Prostate gland (tissue), 2 donors: ENCODE measurements at places on chromosomes 1 and 21. TPM values are rescaled to one million over a fixed set of nuclear protein-coding genes. Genes with fewer than 3 reads are reported as not detected.

DNA sequence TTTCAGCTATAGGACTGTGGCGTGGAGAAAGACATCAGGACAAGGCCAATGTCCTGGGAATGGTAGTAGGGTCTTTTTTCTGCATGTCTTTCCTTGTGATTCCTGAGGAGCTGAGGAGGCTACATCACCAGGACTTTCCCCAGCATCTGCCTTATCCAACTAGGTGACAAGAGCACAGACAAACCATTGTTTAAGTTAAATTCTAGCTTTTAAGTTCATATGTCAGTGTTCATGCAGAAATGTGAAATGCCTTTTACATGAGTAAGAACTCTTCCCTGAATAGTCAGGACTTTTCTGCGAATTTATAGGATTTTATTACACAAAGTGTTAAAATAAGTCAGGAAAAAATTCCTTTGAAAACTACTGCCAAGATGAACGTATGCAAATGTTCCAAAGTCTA, 154.2 kb downstream of the PTGER3 start:
- H3K27me3 ChIP-seq: no peaks in the 10 kb centered on the region
- H3K4me1 ChIP-seq: no peaks in the 10 kb centered on the region
- H3K27ac ChIP-seq: no peak overlapping the region
- no peak for DNase-seq
- no peak overlapping the region for H3K4me3 ChIP-seq

- H3K27ac ChIP-seq: no peak overlapping the region
- H3K4me1 ChIP-seq: no peaks in the 10 kb centered on the region
- no peak for DNase-seq
- no peak overlapping the region for H3K4me3 ChIP-seq
- H3K36me3 ChIP-seq: no peaks in the 10 kb centered on the region
- peaks cover 18% of the 10 kb centered on the region for H3K27me3 ChIP-seq
Measured at GRCh38 chr1:4965346-4966075, 311.1 kb downstream of the AJAP1 start.

GRCh38 chr1:206524739-206525364, 17.5 kb downstream of the RASSF5 start:
- DNase-seq: no peak
- H3K4me3 ChIP-seq: no peak overlapping the region

DNA sequence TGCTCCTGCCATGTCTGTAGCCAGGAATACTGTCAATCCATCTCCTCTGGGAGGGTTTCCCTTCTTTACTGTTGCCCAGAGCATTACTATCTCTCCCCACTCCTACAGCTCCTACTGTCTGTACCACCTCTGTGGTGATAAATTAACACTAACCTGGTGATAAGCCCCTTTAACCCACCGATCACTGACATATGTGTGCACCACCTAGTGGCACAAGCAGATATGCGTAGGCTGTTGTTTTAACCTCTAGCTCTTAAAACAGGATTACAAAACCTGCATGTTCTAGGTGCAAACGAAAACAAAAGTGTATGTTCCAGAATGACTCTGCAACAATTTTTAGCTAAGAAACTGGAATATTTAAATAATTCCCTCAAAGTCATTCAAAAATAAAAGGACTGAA, 93.9 kb upstream of the BEND5 start:
- no peak for DNase-seq
- no peaks in the 10 kb centered on the region for H3K36me3 ChIP-seq
- H3K27me3 ChIP-seq: no peaks in the 10 kb centered on the region
- no peaks in the 10 kb centered on the region for H3K4me1 ChIP-seq
- H3K27ac ChIP-seq: no peak overlapping the region

GRCh38 chr1:247335882-247336281, 4.2 kb upstream of the ZNF496 start:
- H3K27ac ChIP-seq: no peak overlapping the region
- H3K36me3 ChIP-seq: no peaks in the 10 kb centered on the region
- no peak for DNase-seq
- no peak overlapping the region for H3K4me3 ChIP-seq

GRCh38 chr1:101175886-101176285, 60.9 kb upstream of the S1PR1 start:
- H3K4me3 ChIP-seq: no peak overlapping the region
- H3K27me3 ChIP-seq: no peaks in the 10 kb centered on the region
- no peak overlapping the region for H3K27ac ChIP-seq
- no peaks in the 10 kb centered on the region for H3K36me3 ChIP-seq

The TDRD5 gene
- total RNA-seq: 7.6 TPM

The CHIA gene
- total RNA-seq: not detected
